NCI-H1105 treated with DMSO at 0.1 percent for 48 hours (cell line): ENCODE measurements at places on chromosomes 7 and 10.

- DNase-seq: peak; percentile 11
Observed at GRCh38 chr7:86846494-86847190, 202.9 kb downstream of the GRM3 start.

- DNase-seq: no peak
Observed at GRCh38 chr7:99767662-99768061, 16.3 kb downstream of the CYP3A4 start.

GRCh38 chr7:35753761-35754603, 46.9 kb upstream of the SEPTIN7 start:
- no peak for DNase-seq

GRCh38 chr7:150401861-150402631, 22.9 kb downstream of the ZNF775 start:
- no peak for DNase-seq

GRCh38 chr10:93548376-93549071, 17.9 kb upstream of the FFAR4 start:
- no peak for DNase-seq

- DNase-seq: no peak
Observed at GRCh38 chr10:74111799-74112198, 38.8 kb downstream of the AP3M1 start.

DNA sequence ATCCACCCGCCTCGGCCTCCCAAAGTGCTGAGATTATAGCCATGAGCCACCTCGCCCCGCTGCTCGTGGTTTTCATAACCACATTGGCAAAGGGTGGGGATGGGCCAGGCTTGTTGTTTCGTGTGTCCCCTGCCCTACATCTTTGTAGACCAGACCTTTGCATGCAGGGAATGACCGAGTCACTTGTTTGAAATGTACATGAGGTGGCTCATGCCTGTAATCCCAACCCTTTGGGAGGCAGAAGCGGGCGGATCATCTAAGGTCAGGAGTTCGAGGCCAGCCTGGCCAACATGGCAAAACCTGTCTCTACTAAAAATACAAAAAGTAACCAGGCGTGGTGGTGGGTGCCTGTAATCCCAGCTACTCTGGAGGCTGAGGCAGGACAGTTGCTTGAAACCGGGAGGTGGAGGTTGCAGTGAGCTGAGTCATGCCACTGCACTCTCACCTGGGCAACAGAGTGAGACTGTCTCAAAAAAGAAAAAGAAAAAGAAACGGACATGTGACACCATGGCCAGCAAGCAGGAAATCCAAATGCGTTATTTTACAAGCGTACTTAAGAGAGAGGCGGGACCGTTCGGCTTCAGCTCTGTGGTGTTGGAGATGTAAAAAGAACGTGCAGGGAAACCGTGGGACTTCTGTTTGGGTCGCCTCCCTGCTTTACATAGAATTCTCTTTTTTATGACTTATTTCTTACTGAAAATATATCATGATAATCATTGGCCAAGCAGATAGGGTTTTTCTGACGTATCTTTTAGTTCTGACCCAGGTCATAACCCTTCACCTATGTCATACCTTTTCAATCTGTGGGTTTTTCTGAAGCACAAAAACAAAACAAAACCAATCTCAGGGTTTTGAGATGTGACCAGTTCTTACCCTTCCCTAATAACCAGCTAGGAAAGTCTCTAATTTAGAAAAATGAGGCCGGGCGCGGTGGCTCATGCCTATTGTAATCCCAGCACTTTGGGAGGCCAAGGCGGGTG, 45.1 kb downstream of the WIPI2 start:
- no peak for DNase-seq

GRCh38 chr10:101569622-101570427, 18.2 kb downstream of the POLL start:
- DNase-seq: peak; percentile 54

- no peak for DNase-seq
Observed at GRCh38 chr10:85784792-85785191, 581.8 kb downstream of the GRID1 start.

DNA sequence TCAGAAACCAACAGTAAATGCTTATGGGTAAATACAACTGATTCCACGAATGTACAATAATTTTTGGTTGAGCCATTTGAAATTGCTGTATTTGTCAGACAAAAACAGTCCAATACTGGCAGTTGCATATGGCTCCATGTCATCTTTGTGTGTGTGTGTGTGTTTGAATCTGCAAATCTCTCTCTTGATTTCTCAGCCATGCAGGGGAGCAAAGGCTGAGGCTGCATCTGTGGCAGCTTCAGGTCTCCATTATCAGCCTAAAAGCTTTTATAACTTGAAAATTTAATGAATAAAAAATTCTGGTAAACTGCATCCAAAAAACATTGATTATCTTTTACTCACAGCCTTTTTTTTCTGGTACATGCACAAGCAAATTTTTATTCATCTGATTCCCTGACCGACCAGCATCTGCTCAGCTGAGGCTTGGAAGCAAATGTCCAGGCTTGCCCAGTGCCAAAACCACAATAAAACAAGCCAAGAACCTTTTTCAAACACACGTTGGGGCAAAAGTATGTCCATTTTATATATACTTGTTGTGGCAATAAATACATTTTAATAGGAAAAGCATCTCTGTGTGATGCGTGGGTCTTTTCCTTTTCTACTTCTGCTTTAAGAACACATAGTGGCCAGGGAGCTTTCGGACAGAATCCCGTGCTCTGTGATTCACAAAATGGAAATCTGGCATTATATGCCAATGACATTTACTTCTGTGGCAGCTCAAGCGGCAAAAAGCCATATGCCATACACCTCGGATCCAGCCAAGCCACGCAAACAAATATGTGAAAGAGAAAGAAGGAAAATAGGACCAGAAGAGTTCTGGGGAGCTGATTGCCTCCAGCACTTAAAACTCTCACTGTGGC, 275.6 kb upstream of the AOAH start:
- no peak for DNase-seq

GRCh38 chr10:33258967-33259366, 75.5 kb downstream of the NRP1 start:
- no peak for DNase-seq

- DNase-seq: no peak
Observed at GRCh38 chr7:55063061-55063460, 44.2 kb downstream of the EGFR start.

GRCh38 chr7:94907026-94907810, at the start of gene PPP1R9A:
Gene PPP1R9A, plus strand, starts transcription at chr7:94907594. Its CDS starts 2,520 bp downstream, at chr7:94910114.
- peak; percentile 56 for DNase-seq

DNA sequence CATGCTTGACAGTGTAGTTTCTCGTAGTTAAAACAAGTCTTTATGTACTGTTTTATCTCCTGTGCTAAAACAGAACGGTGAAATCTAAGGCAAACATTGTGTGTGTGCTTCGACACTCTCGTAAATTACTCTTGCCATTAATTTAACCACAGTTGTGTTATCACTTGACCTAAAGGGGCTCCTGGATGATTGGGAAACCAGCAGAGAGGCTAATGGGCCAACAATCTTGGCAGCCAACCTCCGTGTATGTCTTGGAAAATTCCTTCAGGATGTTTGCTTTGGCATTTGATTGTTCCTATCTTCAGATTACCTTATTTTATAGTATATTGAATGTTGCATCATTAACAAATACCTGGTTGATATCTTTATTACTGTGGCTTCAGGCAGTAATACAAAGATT, 409.5 kb downstream of the SDK1 start:
- DNase-seq: no peak

DNA sequence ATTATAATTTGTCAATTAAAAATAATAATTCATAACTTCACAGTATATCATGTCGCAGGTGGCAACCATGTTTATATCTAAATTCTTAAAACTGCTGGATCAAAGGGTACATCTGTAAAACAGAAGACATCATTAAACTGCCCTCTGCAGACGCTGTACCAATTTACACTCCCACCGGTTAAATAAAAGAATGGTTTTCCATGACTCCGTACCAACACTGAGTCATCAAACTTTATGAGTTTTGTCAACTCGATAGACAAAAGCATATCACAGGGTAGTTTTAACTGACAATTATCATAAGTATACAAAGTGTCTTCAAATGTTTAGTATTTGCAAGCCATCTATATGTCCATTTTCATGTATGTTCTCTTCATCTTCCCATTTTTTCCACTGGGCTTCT, 5.7 kb upstream of the GSTK1 start:
- DNase-seq: no peak

DNA sequence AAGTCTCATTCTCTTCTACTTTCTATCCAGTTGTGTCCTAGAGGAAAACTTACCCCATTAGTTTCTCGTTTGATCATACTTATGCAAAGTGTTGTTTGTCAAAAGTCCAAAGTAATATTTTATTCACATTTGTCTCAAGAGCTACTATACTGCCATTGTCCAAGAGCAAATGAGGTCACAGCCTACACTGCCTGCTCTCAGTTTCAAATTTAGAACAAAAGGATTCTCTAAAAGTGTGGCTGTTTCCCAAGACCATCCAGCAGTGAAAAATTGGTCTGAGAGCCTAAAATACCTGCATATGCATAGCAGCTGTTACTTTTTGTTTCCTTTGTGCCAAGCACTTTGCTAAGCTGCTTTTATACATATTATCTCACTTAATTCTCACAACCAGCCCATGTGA, 439.5 kb upstream of the NFE2L3 start:
- no peak for DNase-seq

- no peak for DNase-seq
Observed at GRCh38 chr7:131238347-131238931, 89.2 kb upstream of the MKLN1 start.

DNA sequence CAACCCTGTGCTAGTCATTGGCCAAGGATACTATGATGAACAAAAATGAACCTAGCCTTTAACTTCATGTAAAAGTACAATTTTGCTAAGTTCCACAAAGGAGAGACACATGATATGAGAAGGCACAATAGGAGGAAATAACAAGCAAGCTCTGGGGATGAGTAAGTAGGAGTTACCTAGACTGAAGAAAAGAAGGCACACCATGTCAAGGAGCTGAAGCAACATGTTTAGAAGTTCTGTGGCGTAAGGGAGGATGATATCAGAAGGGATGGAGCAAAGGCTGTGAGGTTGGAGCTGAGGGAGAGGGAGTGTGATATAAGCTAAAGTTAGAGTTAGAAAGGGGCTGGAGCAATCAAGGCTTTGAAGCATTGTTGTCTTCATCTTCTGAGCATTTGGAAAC, 25.6 kb downstream of the KIFBP start:
- no peak for DNase-seq

- no peak for DNase-seq
Observed at GRCh38 chr7:7737674-7738073, 19.3 kb upstream of the RPA3 start.

- DNase-seq: no peak
Observed at GRCh38 chr10:119205894-119206602, 1.3 kb upstream of the GRK5 start.

DNA sequence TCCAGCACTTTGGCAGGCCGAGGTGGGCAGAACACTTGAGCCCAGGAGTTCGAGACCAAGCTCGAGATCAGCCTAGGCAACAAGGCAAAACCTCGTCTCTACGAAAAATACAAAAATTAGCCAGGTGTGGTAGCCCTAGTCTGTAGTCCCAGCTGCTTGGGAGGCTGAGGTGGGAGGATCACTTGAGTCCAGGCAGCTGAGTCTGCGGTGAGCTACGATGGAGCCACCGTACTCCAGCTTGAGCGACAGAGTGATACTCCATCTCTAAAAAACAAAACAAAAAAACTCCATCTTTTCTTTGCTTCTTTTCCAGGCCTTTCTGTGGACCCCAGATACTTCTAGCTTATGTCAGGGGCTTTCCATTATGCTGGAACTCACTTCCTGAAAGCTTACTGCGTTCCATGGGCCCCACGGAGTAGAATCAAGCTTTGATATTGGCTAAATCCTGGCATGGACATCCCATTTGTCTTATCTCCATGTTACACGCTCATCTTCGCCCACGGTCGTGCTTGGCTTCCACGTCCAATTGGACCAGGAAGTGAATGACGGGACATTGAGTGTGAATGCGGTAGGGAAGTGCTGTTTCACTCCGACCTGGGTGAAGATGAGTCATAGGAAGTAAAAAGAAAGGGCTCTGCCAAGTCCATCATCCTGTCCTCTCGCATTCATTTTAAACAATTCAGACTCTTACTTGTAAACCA, 45.7 kb downstream of the FAM171A1 start:
- no peak for DNase-seq

- DNase-seq: peak; percentile 64
Observed at GRCh38 chr7:103573479-103574058, 127.6 kb upstream of the SLC26A5 start.

GRCh38 chr7:108413782-108414492, 42.3 kb downstream of the NRCAM start:
- no peak for DNase-seq

- no peak for DNase-seq
Observed at GRCh38 chr7:111783854-111784253, 221.6 kb upstream of the IMMP2L start.

- DNase-seq: peak; percentile 36
Observed at GRCh38 chr7:41002741-41003610, 699.9 kb downstream of the INHBA start.

- no peak for DNase-seq
Observed at GRCh38 chr10:88070080-88070880, 206.9 kb downstream of the PTEN start.

DNA sequence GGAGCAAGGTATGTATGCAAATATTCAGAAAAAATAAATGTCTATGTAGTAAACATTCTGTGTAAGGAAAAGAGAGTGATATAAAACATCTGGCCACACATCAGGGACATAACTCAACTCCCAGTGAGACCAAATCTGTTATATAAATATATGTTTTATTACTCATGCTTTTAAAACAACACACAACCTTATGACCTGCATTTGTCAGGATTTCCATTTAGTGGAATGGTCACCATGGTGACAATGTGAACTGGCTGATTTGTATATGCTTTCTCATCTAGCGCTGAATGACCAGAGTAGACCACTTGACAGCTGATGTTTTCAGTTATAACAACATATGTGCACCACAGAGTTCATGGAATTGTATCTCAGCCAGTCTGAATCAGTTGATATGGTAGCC, 551.7 kb downstream of the HTR7 start:
- no peak for DNase-seq

DNA sequence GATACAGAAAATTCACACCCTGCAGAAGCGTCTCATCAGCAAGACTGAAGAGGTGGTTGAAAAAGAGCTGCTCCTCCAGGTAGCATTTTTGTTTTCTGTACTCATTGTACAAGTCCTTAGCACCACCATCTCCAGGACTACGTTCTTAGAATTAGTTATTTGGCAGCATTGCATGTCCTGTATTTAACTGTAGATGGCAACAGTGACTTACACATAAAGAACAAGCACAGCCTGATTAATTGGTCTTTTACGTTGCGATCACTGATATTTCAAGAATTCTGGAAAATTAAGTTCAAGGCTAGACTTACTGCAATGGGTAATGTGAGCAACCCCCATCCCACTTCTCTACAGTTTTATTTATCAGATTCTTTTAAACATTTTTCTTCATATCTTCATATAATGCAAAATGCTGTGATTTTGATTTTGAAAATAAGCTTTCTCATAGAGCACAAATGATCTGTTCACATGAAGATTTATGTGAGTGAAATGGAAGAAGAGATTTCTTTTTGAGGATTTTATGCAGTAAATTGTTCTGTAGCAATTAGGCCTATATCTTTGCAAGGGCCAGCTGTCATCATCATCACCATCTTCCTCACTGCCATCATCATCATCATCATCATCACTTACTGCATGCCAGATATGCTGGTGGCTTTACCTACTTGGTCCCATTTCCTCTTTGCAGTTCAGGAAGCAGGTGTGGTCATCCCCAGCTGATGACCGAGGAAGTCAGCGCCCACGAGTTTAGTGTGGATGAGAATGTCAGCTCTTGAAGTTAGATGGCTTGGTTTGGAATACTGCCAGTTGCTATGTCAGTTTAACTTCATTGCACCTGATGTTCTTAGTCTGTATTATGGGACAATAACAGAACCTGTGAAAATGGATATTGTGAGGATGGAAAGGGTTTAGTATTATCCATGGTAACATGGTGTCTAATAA, 53.4 kb downstream of the CFAP58 start:
- peak; percentile 17 for DNase-seq

- no peak for DNase-seq
Observed at GRCh38 chr10:98533241-98533640, 86.5 kb upstream of the HPS1 start.
